ENCODE measurements at places on chromosomes 12 and 14. TPM values are rescaled to one million over a fixed set of nuclear protein-coding genes. Genes with fewer than 3 reads are reported as not detected.

ALDH2 gene
- 145 TPM for total RNA-seq

HOXC9 gene
- total RNA-seq, result not detected

TEX22 gene
- total RNA-seq, result 0.67 TPM

PPFIA2 gene
- not detected for total RNA-seq

CLEC2A gene
- not detected for total RNA-seq

ACVRL1 gene
- not detected for total RNA-seq

KRT4 gene
- total RNA-seq, result not detected

TAS2R20 gene
- 18.2 TPM for total RNA-seq

- DNase-seq, result no peak
- no peak overlapping the region for H3K27ac ChIP-seq
- 0 out of 2 replicates have a peak overlapping the region, but pooled peaks have one; percentile 23 for H3K4me3 ChIP-seq
- H3K4me1 ChIP-seq, result peaks cover 58% of the 10 kb centered on the region
These were observed 3.3 kb downstream of the FBXL14 start for GRCh38 chr12:1591034-1591433.

DNA sequence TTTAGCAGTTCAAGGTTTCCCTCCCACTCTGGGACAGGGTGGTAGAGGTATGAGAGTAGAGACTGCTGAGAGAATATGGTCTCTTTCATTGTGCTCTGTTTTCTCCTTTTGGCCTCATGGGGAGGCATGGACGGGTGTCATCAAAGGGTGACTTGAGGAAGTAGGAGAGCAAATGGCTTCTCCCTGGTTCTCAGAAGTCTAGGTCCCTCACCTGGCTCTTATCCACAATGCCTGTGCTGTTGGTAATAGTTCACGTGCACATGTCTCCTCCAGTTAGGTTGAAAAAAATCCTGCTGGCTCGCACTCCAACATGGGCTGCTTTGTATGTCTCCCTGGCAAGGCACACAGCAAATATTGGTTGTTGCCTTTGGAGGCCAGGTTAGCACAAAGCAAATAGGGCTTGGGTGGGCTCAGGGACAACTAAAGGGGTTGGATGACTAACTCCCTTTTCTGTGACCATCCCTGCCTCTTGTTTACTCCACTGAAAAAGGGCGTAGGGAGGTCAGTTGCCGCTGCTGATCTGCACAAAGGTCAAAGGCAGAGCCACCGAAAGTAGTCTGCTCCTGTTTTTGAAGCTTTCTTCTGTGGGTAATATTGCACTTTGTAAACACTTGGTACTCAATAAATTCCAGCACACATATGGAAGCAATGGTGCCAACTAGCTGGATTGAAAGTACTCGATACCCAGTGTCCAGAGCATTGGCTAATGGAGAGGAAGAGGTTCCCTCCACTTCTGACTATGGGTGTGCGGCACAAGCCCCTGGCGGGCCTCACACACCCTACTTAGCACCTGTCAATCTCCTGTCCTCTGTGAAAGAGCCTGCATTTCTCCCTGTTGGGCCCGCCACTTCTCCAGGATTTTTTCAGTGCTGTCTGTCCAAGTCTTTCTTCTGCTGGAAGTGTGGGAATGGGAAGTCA lies 121.8 kb downstream of the SLC38A6 start:
- H3K27me3 ChIP-seq, result no peaks in the 10 kb centered on the region
- peak overlapping the region; percentile 89 for H3K27ac ChIP-seq
- peak overlapping the region; percentile 31 for H3K4me3 ChIP-seq
- peaks cover 15% of the 10 kb centered on the region for H3K36me3 ChIP-seq
- peak; percentile 75 for DNase-seq
- H3K4me1 ChIP-seq, result peaks cover 80% of the 10 kb centered on the region

DNA sequence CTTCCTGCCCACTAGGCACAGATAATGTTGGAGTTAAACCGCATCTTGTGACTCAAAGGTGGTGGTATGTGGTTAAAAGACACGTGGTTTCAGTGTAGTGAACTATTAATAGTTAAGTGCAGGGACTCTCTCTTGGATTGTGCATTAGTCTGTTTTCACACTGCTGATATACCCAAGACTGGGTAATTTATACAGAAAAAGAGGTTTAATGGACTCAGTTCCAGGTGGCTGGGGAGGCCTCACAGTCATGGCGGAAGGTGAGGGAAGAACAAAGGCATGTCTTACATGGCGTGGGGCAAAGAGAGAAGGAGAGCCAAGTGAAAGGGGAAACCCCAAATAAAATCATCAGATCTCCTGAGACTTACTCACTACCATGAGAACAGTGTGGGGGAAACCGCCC lies 362.3 kb downstream of the GLT1D1 start:
- no peak overlapping the region for H3K27ac ChIP-seq
- H3K36me3 ChIP-seq, result no peaks in the 10 kb centered on the region
- no peak overlapping the region for H3K4me3 ChIP-seq
- no peaks in the 10 kb centered on the region for H3K4me1 ChIP-seq
- H3K27me3 ChIP-seq, result no peaks in the 10 kb centered on the region
- no peak for DNase-seq

DNA sequence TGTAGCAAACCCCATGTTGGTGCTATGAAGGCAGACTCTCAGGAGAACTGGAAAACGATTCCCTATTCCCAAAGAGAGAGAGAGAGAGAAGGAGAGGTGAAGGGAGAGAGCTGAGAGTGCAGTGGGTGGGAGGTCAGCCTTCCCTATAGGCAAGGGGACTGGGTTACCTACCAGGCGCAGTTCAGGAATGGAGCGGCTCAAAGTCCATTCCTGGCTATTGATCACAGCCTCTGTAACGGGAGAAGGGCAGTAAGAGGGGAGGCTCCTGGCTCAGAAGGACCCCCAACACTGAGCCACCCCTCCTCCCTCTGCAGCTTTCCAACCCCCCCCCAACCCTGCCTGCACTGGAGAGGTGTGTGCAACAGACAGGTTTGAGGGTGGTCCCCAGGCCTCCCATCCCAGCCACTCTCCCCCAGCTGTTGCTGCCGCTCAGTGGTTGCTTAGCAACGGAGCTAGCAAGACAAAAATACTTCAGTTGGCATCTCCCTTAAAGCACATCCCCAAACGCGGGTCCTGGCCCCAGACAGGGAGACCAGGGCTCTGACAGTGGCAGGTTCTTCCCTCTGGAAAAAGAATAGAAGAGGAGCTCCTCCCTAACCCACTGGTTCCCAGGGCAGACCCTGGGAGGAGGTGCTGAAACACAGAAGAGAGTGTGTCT lies 3.2 kb downstream of the AGAP2 start:
- no peaks in the 10 kb centered on the region for H3K27me3 ChIP-seq
- H3K36me3 ChIP-seq, result peaks cover 2% of the 10 kb centered on the region
- DNase-seq, result no peak
- no peak overlapping the region for H3K27ac ChIP-seq
- H3K4me3 ChIP-seq, result no peak overlapping the region

DNA sequence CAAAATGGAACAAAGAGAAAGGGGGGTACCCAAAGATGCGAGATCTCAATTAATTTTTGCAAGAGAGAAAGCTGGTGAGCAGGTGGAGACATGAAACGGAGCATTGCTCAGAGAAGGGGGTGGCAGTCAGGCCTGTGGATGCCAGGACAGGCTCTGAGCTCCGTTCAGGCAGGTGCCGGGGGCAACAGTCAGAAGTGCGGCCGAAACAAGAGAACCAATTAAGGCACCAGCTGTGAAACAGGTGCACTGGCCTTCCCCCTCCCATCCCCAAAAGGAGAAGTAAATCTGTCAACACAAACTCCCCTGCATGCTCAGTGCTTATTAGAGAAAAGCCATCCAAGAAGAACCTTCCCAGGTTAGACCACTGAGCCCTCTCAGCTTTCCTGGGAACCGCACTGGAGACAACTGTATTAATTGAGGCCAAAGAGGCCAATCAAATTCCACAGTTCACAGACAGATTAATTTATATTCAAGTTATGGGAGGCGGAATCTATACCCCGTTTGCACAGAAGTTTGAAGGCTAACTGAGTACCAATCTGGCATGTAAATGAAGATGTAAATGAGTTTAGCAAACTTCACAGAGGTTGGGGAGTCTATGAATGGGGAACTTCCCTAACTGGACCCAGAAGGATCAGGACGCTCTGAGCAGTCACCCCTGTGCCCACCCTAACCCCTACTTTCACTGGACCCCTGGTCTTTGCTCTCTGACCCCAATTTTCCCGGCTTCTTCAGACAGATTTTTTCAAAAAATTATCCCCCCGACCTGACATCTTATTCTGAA lies 20.9 kb downstream of the OAS2 start:
- H3K4me3 ChIP-seq, result no peak overlapping the region
- peaks cover 12% of the 10 kb centered on the region for H3K4me1 ChIP-seq
- H3K27me3 ChIP-seq, result no peaks in the 10 kb centered on the region
- H3K27ac ChIP-seq, result no peak overlapping the region

- peak; percentile 86 for DNase-seq
- no peaks in the 10 kb centered on the region for H3K27me3 ChIP-seq
- H3K4me3 ChIP-seq, result peak overlapping the region; percentile 82
- peak overlapping the region; percentile 89 for H3K27ac ChIP-seq
- no peaks in the 10 kb centered on the region for H3K36me3 ChIP-seq
- H3K4me1 ChIP-seq, result peaks cover 87% of the 10 kb centered on the region
These were observed 48.2 kb upstream of the PNMA1 start for GRCh38 chr14:73762375-73762822.

DNA sequence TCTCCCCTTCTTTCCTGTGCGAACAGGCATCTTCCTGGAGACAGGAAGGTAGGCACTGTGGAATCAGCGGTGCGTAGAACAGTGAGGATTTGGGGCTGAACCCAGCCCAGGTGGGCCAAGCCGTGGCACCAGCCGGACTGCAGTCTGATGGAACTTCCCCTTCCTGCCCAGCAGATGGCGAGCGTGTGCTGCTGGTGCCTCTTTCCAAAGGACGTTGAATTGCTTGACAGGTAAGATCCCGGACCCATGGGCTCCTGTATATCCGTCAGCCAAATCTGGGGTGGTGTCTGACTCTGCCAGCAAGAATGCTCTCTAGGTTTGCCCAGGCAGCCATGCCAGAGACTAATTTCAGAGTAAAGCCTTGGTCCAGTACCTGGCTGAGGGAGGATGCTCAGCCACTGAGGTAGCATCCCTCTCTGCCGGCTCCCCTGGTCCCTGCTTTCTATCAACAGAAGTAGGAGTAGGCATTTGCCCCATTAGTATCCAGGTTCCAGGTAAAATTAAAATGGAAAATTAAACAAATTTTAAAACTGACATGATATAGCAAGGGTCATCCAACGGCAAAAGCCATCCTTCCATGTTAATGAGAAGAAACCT lies 21.1 kb upstream of the KCNA5 start:
- H3K27me3 ChIP-seq, result no peaks in the 10 kb centered on the region
- no peak overlapping the region for H3K27ac ChIP-seq
- no peaks in the 10 kb centered on the region for H3K36me3 ChIP-seq
- no peak overlapping the region for H3K4me3 ChIP-seq

GRCh38 chr12:16385782-16386646 lies 38.6 kb downstream of the MGST1 start:
- H3K27ac ChIP-seq, result no peak overlapping the region
- no peak for DNase-seq
- H3K27me3 ChIP-seq, result no peaks in the 10 kb centered on the region
- H3K36me3 ChIP-seq, result no peaks in the 10 kb centered on the region
- H3K4me1 ChIP-seq, result no peaks in the 10 kb centered on the region

- H3K4me1 ChIP-seq, result no peaks in the 10 kb centered on the region
- H3K27ac ChIP-seq, result no peak overlapping the region
- DNase-seq, result no peak
- H3K27me3 ChIP-seq, result no peaks in the 10 kb centered on the region
These were observed 76.5 kb downstream of the FOXN3 start for GRCh38 chr14:89340200-89341181.

GRCh38 chr14:23095196-23096108 lies at the start of gene C14orf119:
C14orf119 (plus strand) TSS chr14:23095505; CDS start chr14:23097659, 2,154 bp downstream.
- DNase-seq, result peak; percentile 100
- peak within 1 kb of the TSS; percentile 78 for H3K4me3 ChIP-seq
- H3K27ac ChIP-seq, result peak within 1 kb of the TSS; percentile 80

GRCh38 chr12:110733089-110733715 lies 9.5 kb downstream of the PPP1CC start:
- no peak overlapping the region for H3K27ac ChIP-seq
- peaks cover 66% of the 10 kb centered on the region for H3K36me3 ChIP-seq
- no peaks in the 10 kb centered on the region for H3K27me3 ChIP-seq
- DNase-seq, result no peak
- H3K4me1 ChIP-seq, result peaks cover 4% of the 10 kb centered on the region
- H3K4me3 ChIP-seq, result no peak overlapping the region

DNA sequence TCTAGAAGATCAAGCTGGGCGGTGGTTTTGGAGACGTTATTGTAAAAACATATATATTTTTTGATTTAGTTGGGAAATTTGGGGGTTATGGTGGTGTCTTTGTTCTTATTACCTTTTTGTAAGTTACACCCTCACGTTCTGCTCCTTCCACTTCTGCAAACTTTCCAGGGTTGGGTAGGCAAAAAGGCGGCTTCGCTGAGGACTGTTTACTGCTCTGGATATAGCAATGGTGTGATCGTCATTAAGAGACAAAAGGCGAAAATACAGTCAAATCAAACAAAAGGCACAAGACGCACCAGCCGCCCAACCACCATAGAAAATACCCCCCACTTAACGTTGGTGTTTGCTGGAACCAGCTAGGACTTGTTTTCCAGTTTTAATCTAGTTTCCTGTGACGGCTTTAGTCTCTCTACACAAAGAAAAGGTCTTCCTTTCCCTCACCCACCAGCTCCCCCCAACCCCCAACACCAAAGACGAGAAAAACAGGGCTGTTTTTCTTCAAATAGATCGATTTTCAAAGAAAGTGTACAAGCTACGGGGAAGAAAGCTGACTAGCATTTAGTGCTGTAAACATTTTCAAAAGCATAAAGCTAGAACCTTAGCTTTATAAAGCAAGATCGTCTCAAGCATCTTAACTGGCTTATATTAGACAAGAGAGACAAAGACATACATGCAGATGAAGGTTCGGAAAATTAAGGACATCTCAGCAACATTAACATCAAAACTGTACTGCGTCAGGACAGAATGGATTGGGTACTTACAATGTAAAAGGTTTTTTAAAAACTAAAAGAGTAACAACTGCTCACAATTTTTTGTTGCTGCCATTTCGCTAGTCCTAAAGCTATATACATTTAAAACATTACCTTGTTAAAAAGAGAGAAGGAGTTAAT lies 2.0 kb upstream of the SETD1B start:
- no peaks in the 10 kb centered on the region for H3K27me3 ChIP-seq
- DNase-seq, result peak; percentile 65
- H3K27ac ChIP-seq, result peak overlapping the region; percentile 95
- H3K4me3 ChIP-seq, result peak overlapping the region; percentile 68

GRCh38 chr12:13347241-13348043 lies 150.9 kb downstream of the EMP1 start:
- no peak overlapping the region for H3K27ac ChIP-seq
- no peaks in the 10 kb centered on the region for H3K36me3 ChIP-seq
- no peaks in the 10 kb centered on the region for H3K4me1 ChIP-seq
- no peak for DNase-seq

DNA sequence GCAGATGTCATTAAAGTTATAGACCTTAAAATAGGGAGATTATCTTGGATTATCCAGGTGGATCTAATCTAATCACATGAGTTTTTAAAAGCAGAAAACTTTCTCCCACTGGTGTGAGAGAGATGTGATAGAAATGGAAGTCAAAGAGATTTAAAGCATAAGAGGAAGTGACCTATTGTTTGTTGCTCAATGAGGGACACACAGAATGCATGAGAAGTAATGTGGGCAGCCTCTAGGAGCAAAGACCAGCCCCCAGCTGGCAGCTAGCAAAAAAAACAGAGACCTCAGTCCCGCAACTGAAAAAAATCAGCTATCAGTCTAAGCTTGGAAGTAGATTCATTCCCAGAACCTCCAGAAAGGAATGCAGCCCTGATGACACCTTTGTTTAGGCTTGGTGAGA lies 24.6 kb upstream of the ANP32D start:
- 0 out of 2 replicates have a peak, but pooled peaks cover 7% of the 10 kb centered on the region for H3K4me1 ChIP-seq
- no peak for DNase-seq
- H3K27me3 ChIP-seq, result no peaks in the 10 kb centered on the region
- no peak overlapping the region for H3K27ac ChIP-seq
